ENCODE measurements at places on chromosomes 11 and 22.

GRCh38 chr11:102850973-102851745 lies 7.8 kb upstream of the MMP3 start:
- DNase-seq, result no peak

- DNase-seq, result no peak
Observed at GRCh38 chr22:42760806-42761565, 40.3 kb upstream of the A4GALT start.

DNA sequence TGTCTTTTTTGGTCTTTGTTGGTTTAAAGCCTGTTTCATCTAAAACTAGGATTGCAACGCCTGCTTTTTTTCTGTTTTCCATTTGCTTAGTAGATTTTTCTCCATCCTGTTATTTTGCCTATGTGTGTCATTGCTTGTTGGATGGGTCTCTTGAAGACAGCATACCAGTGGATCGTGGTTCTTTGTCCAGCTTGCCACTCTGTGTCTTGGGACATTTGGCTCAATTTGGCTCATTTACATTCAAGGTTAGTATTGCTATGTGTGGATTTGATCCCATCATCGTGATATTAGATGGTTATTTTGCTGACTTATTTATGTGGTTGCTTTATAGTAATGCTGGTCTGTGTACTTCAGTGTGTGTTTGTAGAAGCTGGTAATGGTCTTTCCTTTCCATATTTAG lies 31.4 kb upstream of the ANKK1 start:
- no peak for DNase-seq

GRCh38 chr11:35553021-35553420 lies 27.6 kb upstream of the PAMR1 start:
- DNase-seq, result no peak

GRCh38 chr11:32153747-32154146 lies 62.9 kb downstream of the RCN1 start:
- DNase-seq, result no peak

DNA sequence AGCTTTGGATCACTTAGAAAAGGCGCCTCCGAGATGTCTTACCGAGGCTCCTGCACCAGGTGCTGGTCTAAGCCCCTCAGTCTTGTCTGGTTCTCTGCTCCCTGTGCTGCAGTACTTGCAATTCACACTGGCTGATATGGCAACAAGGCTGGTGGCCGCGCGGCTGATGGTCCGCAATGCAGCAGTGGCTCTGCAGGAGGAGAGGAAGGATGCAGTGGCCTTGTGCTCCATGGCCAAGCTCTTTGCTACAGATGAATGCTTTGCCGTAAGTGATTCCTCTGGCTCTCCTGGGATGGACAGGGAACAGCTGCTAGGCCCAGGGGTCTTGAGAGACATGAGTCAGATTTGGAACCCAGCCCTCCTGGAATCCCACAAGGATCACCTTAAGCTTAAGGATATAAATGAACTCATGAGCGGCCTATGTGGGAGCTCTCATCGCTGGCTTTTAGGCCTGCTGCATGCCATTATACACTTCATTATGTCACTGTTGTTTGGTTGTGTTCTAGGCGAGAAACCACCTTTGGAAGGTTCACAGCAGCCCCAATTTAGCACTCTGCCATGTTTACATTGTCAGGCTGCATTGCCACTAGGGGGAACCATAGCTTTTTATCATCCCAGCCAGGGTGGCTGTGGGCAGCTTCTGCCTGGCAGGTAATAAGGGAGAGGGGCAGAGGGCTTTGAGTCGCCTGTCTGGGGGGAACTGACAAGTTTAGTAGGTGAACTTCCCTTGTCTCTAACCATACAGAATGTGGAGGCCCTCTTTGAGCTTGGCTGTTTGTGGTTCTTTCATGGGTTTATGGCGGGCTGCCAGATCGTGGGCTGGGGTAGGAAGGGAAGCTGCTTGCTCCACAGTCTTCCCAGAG lies 8.5 kb downstream of the ACAD8 start:
- no peak for DNase-seq

DNA sequence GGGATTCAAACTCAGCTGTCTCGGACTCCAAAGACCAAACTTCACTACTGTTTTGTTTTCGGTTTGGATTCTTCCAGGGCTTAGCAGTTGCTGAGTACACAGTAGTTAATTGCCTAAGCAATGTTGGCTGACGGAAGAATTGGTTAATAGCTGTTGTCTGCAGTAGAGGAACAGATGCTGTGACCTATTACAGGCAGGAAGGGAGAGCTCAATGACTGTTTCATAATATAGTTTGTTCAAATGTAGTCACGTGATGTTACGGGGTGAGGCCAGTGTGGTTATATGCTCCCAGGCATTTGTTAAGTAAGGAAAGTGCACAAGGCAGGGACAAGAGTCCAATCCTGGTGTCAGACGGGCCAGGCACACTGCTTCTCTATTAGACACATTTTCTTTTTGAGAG lies 222.6 kb upstream of the CCDC90B start:
- no peak for DNase-seq

DNA sequence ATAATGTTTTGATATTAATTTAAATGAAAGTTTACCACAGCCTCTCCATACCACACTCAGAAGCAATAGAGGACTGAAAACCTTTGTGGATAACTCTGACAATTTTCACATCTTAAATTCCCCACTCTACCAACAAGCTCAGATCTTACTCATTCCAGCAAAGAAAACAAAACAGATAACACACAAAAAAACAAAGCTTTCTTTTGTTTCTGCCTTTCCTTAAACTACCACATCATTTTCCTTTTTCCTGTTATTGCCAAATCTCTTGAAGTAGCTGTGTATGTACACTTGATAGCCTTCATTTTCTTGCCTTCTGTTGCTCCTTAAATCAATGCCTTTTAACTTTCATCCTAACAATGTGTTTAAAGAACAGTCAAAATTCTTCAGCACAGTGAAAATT lies 484.9 kb downstream of the NTM start:
- DNase-seq, result no peak

DNA sequence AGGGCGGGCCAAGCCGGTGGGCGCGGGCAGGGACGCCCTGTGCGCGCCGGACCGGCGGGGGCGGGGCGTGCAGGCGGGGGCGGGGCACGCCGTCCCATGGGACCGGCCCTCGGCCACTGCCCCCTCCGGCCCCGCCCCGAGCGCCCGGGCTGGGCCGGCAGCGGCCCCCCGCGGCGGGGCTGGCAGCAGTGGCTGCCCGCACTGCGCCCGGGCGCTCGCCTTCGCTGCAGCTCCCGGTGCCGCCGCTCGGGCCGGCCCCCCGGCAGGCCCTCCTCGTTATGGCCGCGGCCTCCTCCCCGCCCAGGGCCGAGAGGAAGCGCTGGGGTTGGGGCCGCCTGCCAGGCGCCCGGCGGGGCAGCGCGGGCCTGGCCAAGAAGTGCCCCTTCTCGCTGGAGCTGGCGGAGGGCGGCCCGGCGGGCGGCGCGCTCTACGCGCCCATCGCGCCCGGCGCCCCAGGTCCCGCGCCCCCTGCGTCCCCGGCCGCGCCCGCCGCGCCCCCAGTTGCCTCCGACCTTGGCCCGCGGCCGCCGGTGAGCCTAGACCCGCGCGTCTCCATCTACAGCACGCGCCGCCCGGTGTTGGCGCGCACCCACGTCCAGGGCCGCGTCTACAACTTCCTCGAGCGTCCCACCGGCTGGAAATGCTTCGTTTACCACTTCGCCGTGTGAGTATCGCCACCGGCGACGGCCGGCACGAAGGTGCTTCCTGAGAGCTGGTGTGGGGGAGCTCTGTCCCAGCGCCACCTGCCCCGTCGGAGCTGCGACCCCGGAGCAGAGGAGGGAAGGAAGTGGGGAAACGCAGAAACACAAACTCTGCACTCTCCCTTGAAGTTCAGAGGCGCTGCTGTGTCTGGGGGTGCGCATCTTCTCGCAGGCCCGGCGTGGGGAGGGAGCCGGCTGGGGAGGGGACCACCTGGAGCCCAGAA lies at the start of gene KCNQ1:
TSS of gene KCNQ1 (plus strand) at position 188 of the 925 bp plus-strand sequence. CDS start at position 279, 91 bp downstream.
- DNase-seq, result no peak

DNA sequence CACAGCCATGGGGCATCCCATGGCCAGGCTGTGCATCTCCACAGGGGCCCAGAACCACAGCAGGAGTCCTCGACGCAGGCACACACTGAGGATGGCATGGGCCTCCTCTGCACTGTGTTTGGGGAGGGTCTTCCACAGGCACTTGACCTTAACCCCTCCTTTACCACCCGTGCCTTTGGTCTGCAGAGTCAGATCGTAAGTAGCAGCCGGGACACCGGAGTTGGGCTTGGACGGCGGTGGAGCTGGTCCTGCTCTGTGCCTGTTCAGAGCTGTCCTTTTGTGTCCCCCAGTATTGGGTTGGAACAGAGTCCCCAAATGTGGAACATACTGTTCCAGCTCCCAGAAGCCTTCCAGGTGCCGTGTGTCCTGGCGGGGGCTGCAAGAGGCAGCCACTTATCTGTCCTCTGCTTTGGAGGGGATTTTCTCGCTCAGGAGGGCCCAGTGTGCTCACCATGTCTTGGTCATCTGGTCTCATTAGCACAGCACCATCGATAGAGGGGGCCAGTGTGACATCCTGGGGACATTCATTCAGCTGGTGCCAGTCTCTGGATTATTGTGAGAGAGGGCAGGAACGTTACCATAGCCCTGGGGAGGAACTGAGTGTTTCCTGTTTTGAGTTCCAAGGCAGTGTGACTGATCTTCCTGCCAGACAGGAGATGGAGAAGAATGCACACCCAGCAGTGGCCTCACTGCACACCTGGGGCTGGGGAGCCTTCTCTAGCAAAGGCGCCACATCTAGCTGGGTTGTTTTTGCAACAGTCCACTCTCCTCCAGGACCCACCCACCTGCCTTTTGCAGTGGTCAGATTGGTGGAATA lies 12.4 kb downstream of the CRELD2 start:
- no peak for DNase-seq

DNA sequence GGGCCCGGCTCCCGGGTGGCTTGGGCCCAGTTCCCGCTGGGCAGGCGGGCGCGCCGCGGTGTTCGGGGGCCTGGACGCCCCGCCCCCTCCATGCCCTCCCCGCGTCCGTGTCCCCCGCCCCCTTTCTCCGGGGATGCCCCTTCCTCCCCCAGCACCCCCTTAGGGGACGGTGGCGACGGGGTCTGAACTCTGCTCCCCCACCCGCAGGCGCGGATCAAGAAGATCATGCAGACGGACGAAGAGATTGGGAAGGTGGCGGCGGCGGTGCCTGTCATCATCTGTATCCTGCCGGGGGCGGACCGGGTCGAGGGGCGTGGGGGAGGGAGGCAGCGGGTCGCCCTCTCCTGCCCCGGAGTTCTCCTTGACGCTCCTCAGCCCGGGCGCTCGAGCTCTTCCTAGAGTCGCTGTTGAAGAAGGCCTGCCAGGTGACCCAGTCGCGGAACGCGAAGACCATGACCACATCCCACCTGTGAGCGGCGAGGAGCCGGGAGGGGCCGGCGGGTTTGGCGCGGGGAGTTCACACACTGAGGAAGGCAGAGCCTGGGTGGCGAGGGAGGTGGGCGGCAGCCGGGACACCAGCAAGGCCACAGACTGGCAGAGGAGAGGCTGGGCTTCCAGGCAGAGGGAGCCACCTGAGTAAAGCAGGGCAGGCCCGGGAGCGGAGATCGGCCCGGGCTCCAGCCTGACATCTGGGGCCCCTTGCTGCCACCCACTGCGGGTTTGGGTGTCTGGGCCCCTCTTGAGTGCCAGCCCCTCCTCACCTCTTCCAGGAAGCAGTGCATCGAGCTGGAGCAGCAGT lies 546 bp downstream of the DRAP1 start:
- no peak for DNase-seq

- no peak for DNase-seq
Observed at GRCh38 chr22:40300884-40301672, 45.2 kb upstream of the ADSL start.

DNA sequence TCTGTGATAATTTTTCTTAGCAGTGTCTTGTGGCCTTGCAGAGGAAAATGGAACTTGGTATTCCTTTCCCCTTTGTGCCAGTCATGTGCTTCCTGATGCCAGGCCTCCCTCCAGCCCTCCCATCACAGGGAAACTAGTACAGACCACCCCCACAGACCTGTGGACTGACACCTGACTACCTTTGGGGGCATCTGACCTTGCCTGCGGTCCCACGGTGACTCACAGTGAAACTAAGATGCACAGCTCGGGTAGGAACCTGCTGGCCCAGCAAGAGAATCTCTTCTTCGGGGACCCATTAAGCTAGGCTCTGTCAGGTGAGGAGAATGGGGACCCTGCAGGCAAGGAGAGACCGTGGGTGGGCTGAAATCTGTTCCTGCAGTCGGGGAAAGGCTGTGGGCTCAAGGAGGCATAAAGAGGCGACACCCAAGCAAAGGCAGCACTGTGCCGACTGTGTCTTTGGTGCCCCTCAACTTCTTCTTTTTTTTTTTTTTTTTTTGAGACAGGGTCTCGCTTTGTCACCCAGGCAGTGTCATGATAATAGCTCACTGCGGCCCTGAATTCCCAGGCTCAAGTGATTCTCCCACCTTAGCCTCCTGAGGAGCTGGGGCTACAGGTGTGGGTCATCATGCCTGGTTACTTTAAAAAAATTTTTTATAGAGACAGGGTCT lies 20.8 kb upstream of the PEX26 start:
- no peak for DNase-seq

- no peak for DNase-seq
Observed at GRCh38 chr11:30344085-30344484, 21.2 kb downstream of the ARL14EP start.

- DNase-seq, result no peak
Observed at GRCh38 chr11:120281143-120281795, 41.3 kb downstream of the POU2F3 start.

DNA sequence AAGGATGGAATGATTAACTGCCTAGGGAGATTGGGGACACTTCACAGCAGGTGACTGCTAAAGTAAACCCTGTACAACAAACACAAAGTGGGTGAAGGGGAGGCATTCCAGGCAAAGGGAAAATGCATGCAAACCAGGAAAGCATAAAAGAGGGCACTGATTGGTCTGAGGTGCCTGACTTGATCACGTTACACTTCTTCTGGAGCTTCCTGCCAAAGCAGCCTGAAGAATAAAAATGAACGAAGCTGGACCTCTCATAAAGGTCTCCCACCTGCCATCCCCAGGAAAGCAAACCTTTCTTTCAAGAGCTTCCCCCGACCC lies 46.7 kb upstream of the SCUBE2 start:
- DNase-seq, result peak; percentile 94

- DNase-seq, result no peak
Observed at GRCh38 chr11:45073685-45074141, 72.7 kb upstream of the PRDM11 start.

GRCh38 chr11:12901874-12902481 lies 107.1 kb upstream of the RASSF10 start:
- DNase-seq, result no peak

- no peak for DNase-seq
Observed at GRCh38 chr11:134119094-134119493, 50.2 kb downstream of the JAM3 start.

DNA sequence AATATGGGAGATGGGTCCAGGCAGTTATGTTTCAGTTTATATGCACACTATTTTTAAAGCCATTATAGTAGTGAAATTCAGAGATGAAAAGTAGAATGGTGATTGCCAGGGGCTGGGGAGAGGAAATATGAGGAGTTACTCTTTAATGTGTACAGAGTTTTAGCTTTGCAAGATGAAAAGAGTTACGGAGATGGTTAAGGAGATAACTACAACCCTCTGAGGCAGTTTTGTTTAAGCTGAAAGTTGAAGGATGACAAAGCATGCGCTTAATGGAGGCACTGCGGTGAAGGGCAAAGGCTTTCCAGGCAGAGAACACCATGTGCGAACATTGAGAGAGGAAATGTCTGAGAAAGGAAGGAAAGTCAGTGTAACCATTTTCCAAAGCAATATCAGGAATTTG lies 18.2 kb upstream of the BMAL1 start:
- no peak for DNase-seq
